ENCODE measurements at places on chromosomes 6 and 20.

GRCh38 chr20:60040471-60041162 is 82.4 kb downstream of the CDH26 start:
- DNase-seq = no peak

- no peak for DNase-seq
Measured at GRCh38 chr20:29300579-29301551, 1956.6 kb upstream of the DEFB115 start.

- DNase-seq = no peak
Measured at GRCh38 chr6:157455731-157456523, 74.9 kb downstream of the ZDHHC14 start.

GRCh38 chr20:58988565-58988882 is 7.5 kb downstream of the NELFCD start:
- no peak for DNase-seq

DNA sequence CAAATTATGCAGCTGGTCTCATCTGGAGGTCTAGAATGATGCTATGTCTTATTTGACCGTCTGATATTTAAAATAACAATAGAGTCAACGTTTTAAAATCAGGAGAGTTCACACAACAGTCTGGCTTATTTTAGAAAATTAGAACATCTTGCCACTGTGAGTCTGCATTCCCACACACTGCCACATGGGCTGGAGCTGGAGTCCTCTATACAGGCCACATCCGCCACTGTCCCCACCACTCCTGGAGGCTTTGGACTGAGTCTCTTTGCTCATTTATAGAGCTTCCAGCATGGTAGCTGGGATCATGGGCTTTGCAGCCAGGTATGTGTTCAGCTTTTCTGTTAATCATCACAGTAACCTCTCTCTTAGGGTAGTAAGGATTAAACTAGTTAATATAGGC is 68.8 kb upstream of the ZNFX1 start:
- DNase-seq = no peak

- DNase-seq = no peak
Measured at GRCh38 chr6:64736421-64736950, 970.5 kb downstream of the EYS start.

DNA sequence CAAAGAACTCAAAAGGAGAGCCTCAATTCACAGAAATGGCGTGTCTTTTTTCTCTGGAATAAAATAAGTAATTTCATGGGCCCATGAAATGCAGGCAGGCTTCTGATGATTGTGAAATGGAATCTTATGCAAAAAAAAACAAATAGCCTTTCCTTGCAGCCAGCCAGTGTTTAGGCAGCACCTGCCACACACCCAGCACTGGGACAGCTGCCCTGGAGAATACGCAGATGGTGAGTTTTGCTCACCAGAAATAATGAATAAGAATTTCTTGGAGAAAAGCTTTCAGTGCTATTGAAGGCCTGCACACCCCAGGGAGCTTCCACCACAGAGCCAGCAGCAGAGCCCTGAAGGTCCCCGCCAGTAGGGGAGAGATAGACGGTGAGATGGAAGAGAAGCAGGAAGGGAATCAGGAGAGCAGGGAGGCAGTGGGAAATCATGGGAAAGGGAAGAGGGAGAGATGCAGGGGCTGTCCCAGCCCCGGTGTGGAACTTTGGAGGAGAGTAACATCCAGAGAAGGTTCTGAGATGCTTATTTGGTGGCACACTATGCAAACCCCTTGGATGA is 54.9 kb downstream of the PXDC1 start:
- DNase-seq = no peak

GRCh38 chr20:15411781-15412180 is 1074.4 kb upstream of the FLRT3 start:
- no peak for DNase-seq

GRCh38 chr6:91288741-91289140 is 701.9 kb upstream of the MAP3K7 start:
- no peak for DNase-seq

DNA sequence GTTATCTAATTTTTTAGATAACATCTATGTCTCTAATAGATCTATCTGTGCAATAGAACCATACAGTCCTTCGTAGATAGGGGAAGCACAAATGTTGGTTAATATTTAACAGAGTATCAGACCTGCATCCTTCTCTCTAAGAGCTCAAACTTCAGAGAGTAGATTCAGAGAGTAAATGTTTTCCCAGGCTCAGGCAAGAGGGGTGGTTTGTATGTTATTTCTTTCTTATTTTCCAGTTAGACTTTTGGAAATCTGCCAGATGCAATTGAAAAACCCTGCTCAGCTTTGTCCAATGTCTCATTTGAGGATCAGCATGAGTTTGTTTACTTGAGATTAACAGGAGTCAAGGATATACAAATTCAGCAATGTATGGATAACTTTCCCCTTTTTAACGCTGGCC is 361.9 kb downstream of the BCKDHB start:
- no peak for DNase-seq

DNA sequence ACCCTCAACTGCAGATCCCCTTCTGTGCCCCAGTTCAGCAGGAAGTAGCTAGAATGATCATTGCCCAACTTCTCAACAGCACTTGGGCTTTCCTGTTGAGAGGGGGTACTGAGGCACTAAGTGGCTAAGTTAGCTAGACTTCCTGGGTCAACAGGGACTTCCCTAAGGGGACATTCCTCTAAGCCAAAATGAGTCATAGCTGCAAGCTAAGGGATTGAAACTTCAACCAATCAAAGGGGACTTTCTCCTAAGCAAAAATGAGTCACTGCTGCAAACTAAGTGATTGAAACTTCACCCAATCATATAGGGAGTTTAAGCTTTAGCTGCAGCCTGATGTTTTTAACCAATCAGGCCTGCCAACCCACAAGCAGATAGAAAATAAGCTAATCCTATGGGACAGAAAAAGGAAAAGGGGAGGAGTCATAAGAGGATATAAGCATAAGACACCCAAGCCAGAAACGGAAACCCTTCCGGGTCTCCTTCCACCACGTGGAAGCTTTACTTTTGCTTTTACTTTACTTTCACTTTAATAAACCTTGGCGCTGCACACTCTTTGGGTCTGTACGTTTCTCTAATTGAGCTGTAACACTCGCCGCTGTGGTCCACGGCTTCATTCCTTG is 659.0 kb upstream of the HS3ST5 start:
- DNase-seq = no peak

DNA sequence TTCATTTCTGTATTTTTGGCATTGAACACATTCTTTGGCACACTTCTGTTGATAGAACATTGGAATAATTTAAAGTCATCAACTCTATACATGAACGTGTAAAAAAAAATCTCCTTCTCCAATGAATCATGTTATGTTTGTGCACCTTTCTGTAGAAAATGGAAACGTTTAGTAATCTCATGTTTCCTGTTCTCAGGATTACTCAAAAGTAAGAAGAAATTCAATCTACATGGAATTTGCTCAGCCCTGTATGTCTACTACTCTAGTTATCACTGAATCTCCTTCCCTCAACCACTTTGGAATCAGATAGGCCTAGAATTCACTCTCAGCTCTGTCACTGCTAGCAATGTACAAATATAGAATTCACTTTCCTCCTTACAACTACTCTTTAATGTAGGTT is 103.6 kb downstream of the COL21A1 start:
- DNase-seq = no peak

GRCh38 chr6:53139841-53140413 is 8.7 kb downstream of the GCM1 start:
- DNase-seq = no peak

DNA sequence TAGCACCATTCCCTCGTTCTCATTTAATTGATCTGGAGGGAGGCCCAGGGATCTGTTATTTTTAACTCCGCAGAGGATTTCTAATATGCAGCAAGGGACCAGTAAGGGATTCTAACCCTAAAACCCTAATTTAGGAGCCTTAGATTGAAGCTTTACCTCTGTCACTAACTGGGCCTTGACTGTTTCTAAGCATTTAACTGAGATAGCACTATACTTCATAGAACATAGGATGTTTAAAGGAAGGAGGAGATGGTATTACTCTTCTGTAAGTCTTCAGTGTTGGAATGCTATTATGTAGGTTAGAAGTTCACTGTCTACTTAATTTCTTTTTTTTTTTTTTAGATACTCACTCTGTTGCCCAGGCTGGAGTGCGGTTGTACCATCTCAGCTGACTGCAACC is 242.5 kb downstream of the ZFAND3 start:
- DNase-seq = no peak

GRCh38 chr20:50475681-50476292 is 34.4 kb upstream of the PTPN1 start:
- DNase-seq = no peak

- DNase-seq = no peak
Measured at GRCh38 chr6:85364344-85364743, 85.5 kb upstream of the NT5E start.

DNA sequence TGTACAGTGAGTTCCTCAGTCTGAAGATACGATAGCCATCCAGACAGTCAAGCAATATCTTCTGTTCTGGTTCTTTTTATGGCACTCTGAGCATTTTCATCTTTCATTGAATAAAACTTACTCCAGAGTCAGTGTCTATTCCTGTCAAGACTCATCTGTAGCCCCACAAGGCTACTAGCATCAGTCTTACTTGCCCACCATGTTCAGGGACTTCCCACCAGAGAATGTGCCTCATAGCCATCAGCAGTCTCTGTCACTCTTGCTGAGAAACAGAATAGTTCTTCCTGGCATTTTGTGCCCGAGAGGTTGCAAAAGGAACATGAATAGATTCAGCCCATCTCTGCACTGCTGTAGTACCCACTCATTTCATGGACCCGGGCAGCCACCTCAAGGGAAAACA is 12.7 kb upstream of the DCBLD1 start:
- no peak for DNase-seq

DNA sequence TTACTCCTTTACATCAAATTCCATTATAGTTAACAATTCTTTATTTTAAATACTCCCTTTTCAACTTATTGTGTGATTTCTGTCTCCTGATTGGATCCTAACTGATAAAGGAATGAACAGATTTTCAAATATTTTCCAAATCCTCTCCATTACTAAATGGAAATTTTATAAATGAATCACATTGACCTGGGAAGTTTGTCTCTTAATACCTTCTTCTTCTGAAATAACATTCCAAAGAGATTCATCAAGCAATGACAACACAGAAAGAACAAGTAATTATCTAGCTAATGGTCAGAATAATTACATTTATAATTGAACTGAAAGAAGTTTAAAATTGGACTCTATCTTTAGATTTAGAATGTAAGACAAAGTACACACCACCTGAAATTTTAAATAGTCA is 515.4 kb upstream of the PTCHD4 start:
- DNase-seq = no peak

GRCh38 chr6:150138638-150139037 is 4.2 kb upstream of the PPP1R14C start:
- DNase-seq = no peak

GRCh38 chr6:128519132-128519930 is 1.1 kb downstream of the PTPRK start:
- no peak for DNase-seq

DNA sequence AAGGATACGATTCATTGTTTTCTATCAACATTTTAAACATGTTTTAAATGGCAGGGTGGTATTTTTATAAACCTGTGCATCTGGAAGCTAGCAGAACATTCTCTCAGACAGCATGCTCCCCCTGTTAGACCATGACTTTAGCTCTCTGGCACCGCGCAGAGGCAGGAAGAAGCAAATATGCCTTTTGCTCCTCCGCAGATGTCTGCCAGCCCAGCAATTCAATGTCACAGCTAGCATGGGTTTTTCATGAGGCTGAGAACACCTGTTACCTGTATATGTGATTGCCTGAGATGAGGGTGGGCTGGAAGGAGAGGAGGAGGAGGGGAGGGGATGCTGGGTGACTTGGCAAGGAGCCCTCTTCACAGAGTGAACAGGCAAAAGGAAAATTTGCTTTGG is 6.7 kb downstream of the MTCH1 start:
- DNase-seq = no peak

DNA sequence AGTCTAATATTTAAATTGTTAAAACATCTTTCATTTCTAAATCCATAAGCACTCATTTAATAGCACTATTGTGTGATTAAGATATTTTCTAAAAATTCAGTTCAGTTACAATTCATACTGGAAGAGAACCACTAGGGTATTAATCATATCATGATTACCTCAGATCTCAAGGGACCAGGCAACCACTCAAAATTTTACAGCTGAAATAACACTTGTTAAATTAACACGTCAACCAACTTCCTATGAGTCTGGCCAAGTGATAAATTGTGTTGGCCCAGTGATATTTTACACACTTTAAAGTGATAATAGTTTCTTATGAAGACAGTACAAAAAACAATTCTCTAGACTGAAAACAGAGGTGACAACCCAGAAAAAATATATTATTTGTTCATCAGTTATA is 869.0 kb upstream of the ADGRB3 start:
- no peak for DNase-seq

- no peak for DNase-seq
Measured at GRCh38 chr20:61728326-61728725, 337.4 kb downstream of the TAF4 start.

GRCh38 chr6:80540700-80541099 is 434.2 kb downstream of the BCKDHB start:
- DNase-seq = no peak

DNA sequence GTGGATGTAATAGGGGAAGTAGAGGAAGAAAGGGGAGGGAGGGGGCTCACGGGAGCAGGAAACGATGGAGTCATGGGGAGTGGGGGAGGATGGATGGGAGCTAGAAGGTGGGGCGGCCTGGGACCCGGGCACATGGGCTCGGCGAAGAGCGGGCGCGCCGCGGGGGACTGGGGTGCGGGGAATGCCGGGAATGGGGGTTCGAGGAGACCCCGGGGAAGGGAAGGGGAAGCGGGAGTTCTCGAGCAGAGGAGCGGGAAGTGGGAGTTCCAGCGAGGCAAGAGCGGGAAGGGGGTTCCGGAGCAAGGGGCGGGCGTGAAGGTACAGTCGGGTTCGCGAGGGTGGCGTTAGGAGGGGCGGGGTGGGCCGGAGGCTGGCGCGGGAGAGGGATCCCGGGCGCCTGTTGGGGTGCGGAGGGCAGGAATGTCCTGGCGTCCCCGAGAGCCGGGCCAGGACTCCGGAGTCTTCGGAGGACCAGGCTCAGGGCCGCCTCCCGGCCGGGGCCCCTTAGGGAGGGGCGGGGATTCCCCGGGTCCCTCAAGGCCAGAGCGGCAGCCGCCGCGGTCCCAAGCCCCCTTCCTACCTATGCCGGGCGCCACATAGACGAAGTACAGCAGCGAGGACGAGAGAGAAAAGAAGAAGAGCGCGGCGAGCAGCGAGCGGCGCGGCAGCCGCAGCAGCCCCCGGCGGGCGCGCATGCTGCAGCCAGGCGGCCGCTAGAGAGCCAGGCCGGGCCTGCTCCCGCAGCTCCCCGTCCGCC is 504 bp downstream of the B4GALT5 start:
- DNase-seq = no peak

- no peak for DNase-seq
Measured at GRCh38 chr6:24394780-24395437, 7.8 kb upstream of the MRS2 start.

DNA sequence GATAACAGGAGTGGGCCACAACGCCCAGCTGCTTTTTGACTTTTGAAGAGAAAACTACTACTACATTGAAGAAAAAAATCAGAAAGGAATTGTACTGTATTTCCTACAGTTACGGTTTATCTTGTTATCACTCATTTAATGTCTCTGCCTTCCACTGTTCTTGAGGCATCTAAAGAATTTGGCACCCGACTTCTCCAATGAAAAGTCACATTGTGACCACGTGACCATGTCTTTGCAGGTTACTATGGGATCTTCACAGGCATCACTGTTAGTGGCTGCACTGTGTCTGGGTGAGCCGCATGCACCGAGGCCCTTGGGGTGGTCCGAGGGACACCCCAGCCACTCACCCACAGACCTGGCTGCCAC is 26.8 kb downstream of the RRBP1 start:
- DNase-seq = no peak

- no peak for DNase-seq
Measured at GRCh38 chr6:154164397-154164796, 125.4 kb downstream of the OPRM1 start.

- DNase-seq = no peak
Measured at GRCh38 chr20:8309634-8310033, 177.6 kb downstream of the PLCB1 start.
